ENCODE measurements at places on chromosomes 1 and 21.

- no peak for DNase-seq
- no peaks in the 10 kb centered on the region for H3K27me3 ChIP-seq
- peaks cover 14% of the 10 kb centered on the region for H3K4me1 ChIP-seq
- H3K27ac ChIP-seq, result peak overlapping the region; percentile 32
Observed at GRCh38 chr21:43361493-43362296, 65.2 kb downstream of the SIK1 start.

DNA sequence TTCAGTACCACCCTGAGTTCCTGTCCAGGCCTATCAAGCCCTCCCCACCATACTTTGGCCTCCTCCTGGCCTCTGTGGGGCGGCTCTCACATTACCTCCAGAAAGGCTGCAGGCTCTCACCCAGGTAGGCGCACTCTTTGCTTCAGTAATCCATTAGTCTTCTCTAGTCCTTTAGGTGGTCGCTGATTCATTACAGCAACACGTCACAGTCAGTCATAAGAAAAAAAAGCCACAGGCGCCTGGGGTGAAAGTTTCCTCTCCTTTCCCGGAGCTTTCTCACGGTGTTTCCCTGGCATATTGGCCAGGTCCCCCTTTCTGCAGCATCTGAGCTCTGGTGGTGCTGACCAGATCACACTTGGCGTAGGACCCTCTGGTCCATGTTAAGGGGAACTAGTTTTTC is 12.1 kb downstream of the SLFNL1 start:
- H3K4me1 ChIP-seq, result no peaks in the 10 kb centered on the region
- H3K27me3 ChIP-seq, result no peaks in the 10 kb centered on the region
- DNase-seq, result no peak
- H3K4me3 ChIP-seq, result no peak overlapping the region
- peaks cover 80% of the 10 kb centered on the region for H3K36me3 ChIP-seq
- H3K27ac ChIP-seq, result no peak overlapping the region

- peak within 1 kb of the TSS; percentile 94 for H3K4me3 ChIP-seq
- H3K36me3 ChIP-seq, result peaks cover 7% of the 10 kb centered on the region
- peaks cover 34% of the 10 kb centered on the region for H3K4me1 ChIP-seq
- DNase-seq, result peak; percentile 69
- H3K27me3 ChIP-seq, result no peaks in the 10 kb centered on the region
- peak within 1 kb of the TSS; percentile 98 for H3K27ac ChIP-seq
Observed at GRCh38 chr21:46183910-46184624, at the start of gene SPATC1L. SPATC1L (minus strand) TSS chr21:46184459; CDS start chr21:46182816, 1,643 bp downstream.

GRCh38 chr1:211577819-211578639 is 932 bp downstream of the SLC30A1 start:
- peak overlapping the region; percentile 92 for H3K4me3 ChIP-seq
- H3K27ac ChIP-seq, result peak overlapping the region; percentile 84
- no peaks in the 10 kb centered on the region for H3K27me3 ChIP-seq
- peaks cover 24% of the 10 kb centered on the region for H3K36me3 ChIP-seq
- peaks cover 46% of the 10 kb centered on the region for H3K4me1 ChIP-seq

DNA sequence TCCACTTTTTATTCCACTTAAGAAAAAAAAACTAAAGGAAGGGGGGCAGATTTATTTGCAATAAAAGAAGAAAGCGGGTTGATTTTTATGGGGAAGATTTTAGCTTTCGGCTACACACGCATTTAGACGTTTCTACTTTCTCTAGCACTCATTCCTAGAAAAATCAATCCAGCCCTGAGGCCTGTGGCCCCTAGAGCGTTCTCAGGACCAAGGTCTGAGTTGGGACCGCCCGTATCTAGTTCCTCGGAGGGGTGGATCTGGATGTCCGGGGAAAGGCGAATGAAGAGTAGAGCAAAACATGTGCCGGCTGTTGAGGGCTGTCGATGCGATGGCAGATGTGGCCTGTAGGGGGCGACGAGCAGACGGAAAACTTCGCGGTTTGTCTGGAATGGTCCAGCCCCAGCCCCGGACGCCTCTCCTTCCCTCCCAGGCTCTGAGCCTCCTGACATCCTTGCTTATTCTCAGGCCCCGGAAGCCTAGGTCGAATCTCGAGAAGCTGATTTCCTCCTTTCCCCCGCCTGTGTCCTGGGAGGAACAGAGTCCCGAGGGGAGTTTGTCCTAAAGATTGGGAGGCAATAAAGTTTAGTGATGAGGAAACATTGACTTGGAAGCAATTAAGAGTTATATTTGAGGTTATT is 5.2 kb downstream of the FOXD3 start:
- peak overlapping the region; percentile 50 for H3K27ac ChIP-seq
- DNase-seq, result peak; percentile 96
- H3K36me3 ChIP-seq, result no peaks in the 10 kb centered on the region
- H3K27me3 ChIP-seq, result peaks cover 78% of the 10 kb centered on the region
- H3K4me1 ChIP-seq, result peaks cover 65% of the 10 kb centered on the region
- peak overlapping the region; percentile 93 for H3K4me3 ChIP-seq

- H3K4me3 ChIP-seq, result no peak overlapping the region
- peak overlapping the region; percentile 68 for H3K27ac ChIP-seq
- H3K27me3 ChIP-seq, result no peaks in the 10 kb centered on the region
- no peak for DNase-seq
Observed at GRCh38 chr1:36008546-36009197, 75.2 kb upstream of the TEKT2 start.

DNA sequence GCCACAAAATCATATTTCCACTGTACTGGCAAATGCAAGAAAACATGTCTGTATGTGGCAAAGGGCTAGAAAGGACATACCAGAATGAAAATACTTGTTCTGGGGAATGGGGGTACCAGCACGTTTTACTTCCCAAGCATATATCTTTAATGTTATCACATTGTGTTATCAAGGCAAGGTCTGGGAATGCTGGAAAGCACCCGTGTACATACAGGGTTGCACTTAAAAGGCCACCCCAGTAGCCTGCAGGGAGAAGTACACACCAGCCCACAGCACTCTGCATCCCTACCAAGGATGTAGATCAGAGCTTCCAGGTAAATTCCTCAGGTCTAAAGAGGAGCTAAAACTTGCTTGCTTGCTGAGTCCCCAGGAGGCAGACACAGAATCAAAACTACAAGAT is 381.8 kb downstream of the RRAGC start:
- H3K27ac ChIP-seq, result no peak overlapping the region
- no peak for DNase-seq
- H3K4me3 ChIP-seq, result no peak overlapping the region
- peaks cover 21% of the 10 kb centered on the region for H3K36me3 ChIP-seq

DNA sequence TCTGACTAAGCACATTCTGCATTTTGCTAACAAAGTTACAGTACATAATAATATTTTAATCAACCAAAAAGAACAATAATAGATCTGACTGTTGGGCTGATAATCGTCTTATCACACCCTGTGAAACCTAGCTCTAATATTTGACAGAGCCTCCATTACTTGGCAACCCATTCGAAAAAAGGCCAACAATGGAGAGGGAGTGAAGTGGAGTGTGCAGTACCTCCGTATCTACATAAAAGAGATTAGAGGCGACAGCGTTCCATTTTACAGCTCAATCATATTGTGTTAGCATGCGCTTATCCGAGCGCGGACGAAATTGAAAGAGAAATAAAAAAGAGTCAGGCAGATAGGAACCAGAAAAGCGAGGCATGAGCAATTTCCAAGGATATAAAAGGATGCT is 137.3 kb upstream of the USH2A start:
- no peaks in the 10 kb centered on the region for H3K27me3 ChIP-seq
- H3K4me3 ChIP-seq, result no peak overlapping the region
- no peaks in the 10 kb centered on the region for H3K36me3 ChIP-seq
- H3K4me1 ChIP-seq, result no peaks in the 10 kb centered on the region

- no peaks in the 10 kb centered on the region for H3K27me3 ChIP-seq
- H3K27ac ChIP-seq, result peak overlapping the region; percentile 95
- H3K36me3 ChIP-seq, result peaks cover 3% of the 10 kb centered on the region
- H3K4me3 ChIP-seq, result peak overlapping the region; percentile 35
- H3K4me1 ChIP-seq, result peaks cover 98% of the 10 kb centered on the region
- DNase-seq, result no peak
Observed at GRCh38 chr1:54376430-54377039, 29.7 kb downstream of the SSBP3 start.

- no peaks in the 10 kb centered on the region for H3K36me3 ChIP-seq
- peak overlapping the region; percentile 89 for H3K4me3 ChIP-seq
- H3K4me1 ChIP-seq, result peaks cover 10% of the 10 kb centered on the region
- peaks cover 90% of the 10 kb centered on the region for H3K27me3 ChIP-seq
- no peak for DNase-seq
Observed at GRCh38 chr1:156859523-156860112, 701 bp upstream of the INSRR start.

DNA sequence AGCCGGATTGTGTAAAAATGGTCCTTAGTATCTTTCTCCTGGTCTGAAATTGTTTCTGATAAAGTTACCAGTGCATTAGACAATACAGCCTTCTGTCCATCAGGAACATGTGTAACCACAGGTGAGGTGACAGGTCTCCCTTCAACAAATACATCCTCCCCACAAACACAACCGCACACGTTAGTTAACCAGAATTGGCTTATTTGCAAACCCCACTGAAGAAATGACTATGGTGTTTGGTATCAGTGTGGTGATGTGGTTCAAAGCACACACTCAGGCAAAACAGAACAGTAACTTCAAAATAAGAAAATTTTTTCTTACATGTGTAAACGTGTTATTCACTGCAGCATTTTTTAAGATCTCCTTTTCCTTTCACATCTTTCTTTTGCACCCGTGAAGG is 517.2 kb upstream of the NR5A2 start:
- H3K36me3 ChIP-seq, result no peaks in the 10 kb centered on the region
- no peak overlapping the region for H3K4me3 ChIP-seq
- peaks cover 18% of the 10 kb centered on the region for H3K4me1 ChIP-seq
- no peak for DNase-seq
- no peak overlapping the region for H3K27ac ChIP-seq

- no peak overlapping the region for H3K27ac ChIP-seq
- no peaks in the 10 kb centered on the region for H3K4me1 ChIP-seq
- no peaks in the 10 kb centered on the region for H3K27me3 ChIP-seq
- DNase-seq, result peak; percentile 62
Observed at GRCh38 chr1:6108937-6109614, 63.4 kb downstream of the KCNAB2 start.

DNA sequence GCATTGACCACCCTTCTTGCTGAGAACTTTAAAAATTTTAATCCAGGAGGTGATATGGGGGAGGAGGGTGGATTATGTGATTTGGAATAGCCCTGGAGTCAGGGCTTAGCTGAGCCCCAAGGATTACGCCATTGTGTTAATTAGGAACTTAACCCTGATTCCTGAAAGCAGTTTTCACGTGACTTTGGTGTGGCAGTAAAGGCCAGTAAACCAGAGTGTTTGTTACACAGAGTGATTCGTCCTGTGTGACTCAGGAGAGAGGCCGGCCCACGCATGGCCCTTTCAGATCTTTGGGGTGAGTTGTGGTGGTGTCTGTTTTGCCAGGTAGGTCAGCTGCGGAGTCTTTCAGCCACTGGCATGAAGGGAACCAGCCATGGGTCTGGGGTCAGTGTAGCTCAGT is 107.6 kb downstream of the NOS1AP start:
- peak overlapping the region; percentile 4 for H3K27ac ChIP-seq
- no peak for DNase-seq
- no peak overlapping the region for H3K4me3 ChIP-seq
- H3K36me3 ChIP-seq, result no peaks in the 10 kb centered on the region
- no peaks in the 10 kb centered on the region for H3K27me3 ChIP-seq

- peak overlapping the region; percentile 87 for H3K4me3 ChIP-seq
- no peaks in the 10 kb centered on the region for H3K27me3 ChIP-seq
- no peak for DNase-seq
- H3K4me1 ChIP-seq, result peaks cover 48% of the 10 kb centered on the region
- H3K27ac ChIP-seq, result peak overlapping the region; percentile 100
Observed at GRCh38 chr1:161019751-161020495, 1.0 kb downstream of the F11R start.

DNA sequence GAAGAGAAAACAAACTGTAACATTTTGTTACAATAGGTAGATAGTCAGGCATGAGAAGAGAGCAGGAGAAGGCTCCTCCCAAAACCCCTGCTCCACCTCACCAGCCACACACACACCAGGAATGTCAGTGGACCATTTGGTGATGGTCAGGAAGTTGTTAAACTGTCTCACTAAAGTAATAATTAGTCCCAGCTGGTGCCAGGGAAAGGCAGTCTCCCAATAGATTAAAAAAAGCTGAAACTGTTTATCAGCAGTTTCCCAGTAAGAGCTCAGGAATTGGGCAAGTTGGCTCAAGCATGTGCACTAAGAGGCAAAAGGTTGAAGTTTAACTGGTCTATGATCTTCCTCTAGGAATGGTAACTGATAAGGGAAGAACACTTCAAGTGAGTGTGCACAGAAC is 249.6 kb downstream of the COL11A1 start:
- no peak overlapping the region for H3K4me3 ChIP-seq
- H3K36me3 ChIP-seq, result peaks cover 39% of the 10 kb centered on the region
- peaks cover 9% of the 10 kb centered on the region for H3K4me1 ChIP-seq
- no peak overlapping the region for H3K27ac ChIP-seq
- no peaks in the 10 kb centered on the region for H3K27me3 ChIP-seq

DNA sequence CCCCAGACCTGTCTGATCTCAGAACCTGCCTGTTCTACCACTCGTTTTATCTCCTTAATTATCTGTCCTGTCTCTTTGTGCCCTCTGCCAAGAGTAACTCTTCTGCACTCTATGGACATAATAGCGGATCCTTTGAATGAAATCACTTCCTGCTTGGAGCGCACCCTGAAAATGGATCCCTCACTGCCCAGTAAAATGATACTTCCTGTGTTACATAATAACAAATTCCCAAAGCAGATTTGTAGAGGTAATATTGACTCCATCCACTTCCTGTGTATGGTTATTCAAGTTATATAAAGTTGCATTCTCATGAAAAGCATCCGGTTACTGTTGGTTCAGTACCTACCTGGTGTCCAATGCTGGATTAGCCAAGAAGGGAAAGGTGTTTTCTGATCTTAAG is 246.0 kb downstream of the TRABD2B start:
- no peaks in the 10 kb centered on the region for H3K36me3 ChIP-seq
- DNase-seq, result no peak
- H3K27me3 ChIP-seq, result peaks cover 20% of the 10 kb centered on the region
- H3K4me3 ChIP-seq, result no peak overlapping the region
- H3K4me1 ChIP-seq, result peaks cover 14% of the 10 kb centered on the region
- H3K27ac ChIP-seq, result no peak overlapping the region

DNA sequence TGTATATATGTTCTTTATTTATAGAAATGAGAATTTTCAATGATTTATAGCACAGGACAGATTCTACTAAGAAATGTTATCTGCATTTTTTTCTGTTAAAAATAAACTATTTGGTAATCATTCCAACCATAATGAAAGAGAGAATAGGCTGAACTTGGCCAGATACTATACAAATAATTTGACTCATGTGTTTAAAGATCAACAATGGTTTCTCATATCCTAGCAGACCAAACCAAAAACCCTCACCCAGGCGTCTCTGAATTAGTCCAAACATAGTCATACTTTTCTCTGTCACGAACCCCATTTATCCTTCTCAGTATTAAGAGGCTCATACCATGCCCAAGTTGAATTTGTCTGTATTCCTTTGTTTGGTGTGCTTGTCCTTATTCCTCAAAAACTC is 40.3 kb downstream of the RPE65 start:
- H3K4me3 ChIP-seq, result no peak overlapping the region
- no peaks in the 10 kb centered on the region for H3K27me3 ChIP-seq
- H3K36me3 ChIP-seq, result no peaks in the 10 kb centered on the region
- DNase-seq, result no peak
- no peak overlapping the region for H3K27ac ChIP-seq
- H3K4me1 ChIP-seq, result no peaks in the 10 kb centered on the region

Measured in WTC11 (cell line).